OCI-M1 (cell line): ENCODE measurements at places on chromosomes 6 and 20.
A peak's percentile ranks its signal among the peaks of the same experiment; 100 is the strongest.

DNA sequence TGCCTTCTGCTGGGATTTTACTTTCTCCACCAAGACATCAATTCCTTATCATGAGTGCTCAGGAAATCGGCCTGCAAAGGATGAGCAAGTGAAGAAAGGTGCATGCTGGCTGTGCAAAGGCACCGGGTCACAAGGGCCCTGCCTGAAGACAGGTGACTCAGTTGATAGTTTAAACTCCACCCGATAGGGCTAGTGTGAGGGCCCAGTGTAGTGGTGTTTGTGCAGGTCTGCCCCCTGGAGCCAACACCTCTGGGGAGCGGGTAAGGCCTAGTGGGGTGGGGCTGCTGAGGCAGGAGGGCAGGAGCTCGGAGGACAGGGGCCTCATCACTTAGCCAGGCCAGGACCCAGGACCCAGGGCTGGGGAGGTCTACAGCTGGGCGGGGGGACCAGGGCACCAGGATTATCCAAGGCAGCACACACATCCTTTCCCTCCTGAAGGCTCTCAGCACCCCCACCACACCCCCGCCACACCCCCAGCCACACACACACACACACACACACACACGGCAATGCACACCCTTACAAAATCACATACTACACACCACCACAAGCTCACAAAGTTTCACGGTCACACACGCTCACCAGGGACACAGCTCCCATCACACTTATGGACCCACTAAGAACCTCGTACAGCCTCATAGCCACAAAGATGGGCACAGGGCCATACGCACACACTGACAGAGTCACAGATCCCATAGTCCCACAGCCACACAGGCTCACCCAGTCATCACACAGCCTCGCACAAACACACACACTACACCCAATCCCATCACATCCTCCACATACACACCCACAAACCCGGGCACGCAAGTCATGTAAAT, 75.4 kb downstream of the GRM4 start:
- no peak for DNase-seq

DNA sequence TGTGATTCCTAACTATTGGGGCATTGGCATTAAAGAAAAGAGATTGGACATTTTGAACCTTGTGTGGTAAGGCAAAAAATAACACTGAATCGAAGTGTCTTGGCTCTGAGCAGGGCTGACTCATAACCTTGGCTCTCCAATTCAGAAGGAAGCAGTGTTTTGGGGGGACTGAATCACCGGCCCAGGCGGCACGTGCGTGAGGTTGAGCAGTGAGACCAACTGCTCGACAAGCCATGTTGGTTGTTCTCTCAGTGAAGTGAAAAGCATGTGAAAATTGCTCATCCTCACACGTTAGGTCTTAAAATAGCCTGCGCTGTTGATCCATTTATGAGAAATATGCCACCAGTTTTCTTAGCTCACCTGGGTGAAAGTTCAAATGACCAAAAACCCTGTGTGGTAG, 137.8 kb upstream of the SPACA1 start:
- no peak for DNase-seq

- no peak for DNase-seq
These were observed 166.9 kb downstream of the SLC16A10 start for GRCh38 chr6:111254004-111254778.

GRCh38 chr6:22878324-22878701, 308.9 kb downstream of the HDGFL1 start:
- no peak for DNase-seq

GRCh38 chr6:23213193-23213592, 643.8 kb downstream of the HDGFL1 start:
- peak; percentile 57 for DNase-seq

- no peak for DNase-seq
These were observed 42.6 kb upstream of the SPDEF start for GRCh38 chr6:34598712-34599111.
